Fibroblast of upper back skin (primary cell): ENCODE measurements at places on chromosomes 4 and X.
A peak's percentile ranks its signal among the peaks of the same experiment; 100 is the strongest.

DNA sequence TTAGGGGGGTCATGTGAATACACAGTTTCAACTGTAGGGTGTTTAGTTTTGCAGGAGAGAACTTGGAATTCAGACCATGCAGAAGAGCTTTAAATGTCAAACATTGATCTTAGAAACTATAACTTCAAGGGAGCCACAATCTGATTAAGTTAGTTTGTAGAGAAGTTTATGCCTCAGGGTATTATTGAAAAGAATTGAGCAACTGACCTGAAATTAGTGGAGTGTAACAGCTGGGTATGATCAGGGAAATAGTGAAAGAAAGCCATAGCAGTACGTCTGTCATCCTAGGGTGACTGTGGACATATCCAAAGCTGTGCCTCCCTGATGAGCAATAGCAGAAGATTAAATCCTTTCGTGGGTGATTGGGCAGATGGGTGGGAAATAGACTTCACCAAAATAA, 63.8 kb downstream of the FAM47B start:
- no peak for DNase-seq

DNA sequence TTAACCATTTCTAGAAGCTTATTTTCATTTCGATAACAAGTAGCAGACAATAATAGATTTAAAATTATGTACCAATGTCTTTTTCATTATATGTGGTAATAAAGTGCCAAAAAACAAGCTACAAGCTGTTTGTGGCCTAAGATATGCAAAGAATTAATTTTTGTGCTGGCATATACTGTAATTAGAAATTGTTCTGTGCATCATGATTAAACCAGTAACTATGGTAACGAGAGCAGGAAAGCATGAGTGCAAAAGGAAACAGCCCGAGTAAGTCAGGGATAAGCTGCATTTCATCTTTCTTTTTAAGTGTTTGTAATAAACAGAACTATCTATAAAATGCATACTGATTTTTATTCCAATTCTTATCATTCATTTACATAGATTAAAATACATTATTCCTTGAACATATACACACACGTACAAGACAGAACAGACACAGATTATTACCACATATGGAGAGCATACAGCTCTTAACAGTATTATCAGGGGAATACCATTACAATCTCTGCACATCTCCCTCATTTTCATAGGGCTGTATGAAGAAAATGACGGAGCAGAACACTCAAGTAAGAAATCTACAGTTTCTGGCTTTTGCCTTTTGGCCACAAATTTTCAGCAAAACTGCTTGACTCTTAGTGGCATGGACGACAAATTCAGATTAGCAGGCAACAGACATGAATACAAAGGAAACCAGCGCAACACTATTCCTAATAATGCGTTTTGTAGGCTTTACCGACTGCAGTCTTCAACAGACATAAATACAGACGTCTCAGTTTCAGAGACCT, 121.3 kb upstream of the WDR17 start:
- no peak for DNase-seq

- DNase-seq, result no peak
Observed at GRCh38 chr4:55617587-55618197, 18.4 kb downstream of the NMU start.

- DNase-seq, result peak; percentile 53
Observed at GRCh38 chr4:32789026-32789608, 2068.9 kb downstream of the PCDH7 start.

GRCh38 chrX:13936521-13937225, 93.0 kb downstream of the GEMIN8 start:
- DNase-seq, result no peak

DNA sequence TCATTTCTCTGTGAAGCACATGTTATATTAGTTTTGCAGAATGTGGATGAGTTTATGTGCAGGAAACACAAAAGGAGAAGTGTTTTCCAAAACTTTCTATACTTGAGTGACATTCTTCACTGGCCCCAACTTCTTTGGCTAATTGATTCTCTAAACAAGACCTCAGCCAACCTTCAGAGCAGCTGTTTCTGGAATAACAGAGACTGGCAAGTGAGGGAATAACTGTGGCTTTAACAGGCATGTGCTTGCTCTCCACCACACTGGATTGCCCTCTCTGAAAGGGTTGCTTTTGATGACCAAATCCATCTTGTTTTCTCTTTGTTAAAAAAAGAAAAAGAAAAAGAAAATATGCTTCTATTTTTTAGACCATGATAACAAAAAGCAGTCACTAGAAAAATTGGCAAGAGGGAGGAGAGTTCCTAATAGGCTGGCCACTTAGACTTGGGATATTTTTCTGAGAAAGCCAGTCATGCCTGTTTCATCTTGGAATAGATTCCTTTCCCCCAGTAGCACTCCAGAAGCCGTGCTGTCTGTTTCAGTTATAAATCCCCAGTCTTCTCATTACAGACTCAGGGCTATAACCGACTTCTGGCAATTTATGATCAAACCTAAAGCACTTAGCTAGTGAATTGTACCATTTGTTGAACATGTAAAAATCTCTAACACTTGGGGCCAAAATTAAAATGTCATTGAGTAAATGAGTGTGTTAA, 295.0 kb upstream of the NR3C2 start:
- no peak for DNase-seq

- DNase-seq, result no peak
Observed at GRCh38 chr4:4641254-4641653, 99.4 kb upstream of the STX18 start.

DNA sequence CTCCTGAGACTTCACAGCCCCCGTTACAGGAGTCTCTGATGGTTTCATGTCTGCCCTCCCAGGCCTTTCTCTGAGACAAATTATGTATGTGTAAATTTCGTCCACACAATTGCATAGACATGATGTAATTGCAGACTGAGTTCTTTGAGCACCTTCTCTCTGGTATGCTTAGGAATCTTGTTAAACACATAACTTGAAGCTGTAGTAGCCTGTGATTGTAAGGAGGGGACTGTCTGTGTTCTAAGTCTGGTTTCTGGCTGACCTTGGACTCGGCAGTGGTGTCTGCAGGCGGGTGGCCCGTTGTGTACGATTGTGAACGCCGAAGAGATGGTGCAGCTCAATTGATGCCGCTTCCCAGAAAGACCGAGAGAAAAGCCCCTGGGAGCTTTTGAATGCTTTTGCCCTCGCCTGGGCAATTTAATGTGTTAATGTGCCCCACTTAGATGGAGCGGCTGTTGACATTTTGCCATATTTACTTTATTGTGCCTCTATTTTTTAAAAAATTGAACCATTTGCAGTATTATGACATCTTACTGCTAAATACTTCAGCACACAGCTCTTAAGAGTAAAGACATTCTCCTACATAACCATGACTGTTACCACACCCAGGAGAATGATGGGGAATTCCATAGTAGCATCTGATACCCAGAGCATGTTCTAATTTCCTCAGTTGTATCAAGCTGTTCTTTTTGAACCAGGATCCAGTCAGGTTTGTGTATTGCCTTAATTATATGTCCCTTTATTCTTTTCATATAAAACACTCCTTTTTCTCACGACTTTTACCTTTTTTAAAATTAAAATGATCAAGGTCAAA, 58.4 kb upstream of the TADA2B start:
- DNase-seq, result no peak

DNA sequence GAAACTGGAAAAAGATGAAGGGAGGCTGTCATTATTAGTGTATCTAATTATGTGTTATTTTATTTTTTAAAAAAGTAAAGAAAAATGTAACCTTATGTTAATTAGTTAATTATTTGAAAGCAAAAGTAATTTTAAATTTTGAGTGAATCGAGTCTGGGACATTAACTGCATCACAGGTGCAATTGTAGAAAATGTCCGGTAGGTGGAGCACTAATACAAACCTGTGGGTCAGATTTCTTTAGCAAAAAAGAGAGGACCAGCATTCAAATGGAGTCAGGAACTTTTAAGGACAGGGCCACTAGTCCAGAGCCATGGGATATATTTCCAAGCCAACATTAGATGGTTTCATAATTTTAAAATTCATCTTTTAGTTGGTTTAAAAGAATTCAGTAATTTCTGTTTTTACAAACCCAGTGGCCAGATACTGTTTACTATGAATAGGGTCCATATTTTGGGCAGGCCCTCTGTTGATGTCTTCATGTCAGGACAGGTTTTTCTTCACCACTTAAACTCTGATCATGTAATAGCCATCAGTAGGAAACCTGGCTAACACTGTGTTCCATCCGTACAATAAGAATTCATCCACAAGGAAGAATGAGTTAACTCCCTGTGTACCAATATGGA, 27.2 kb downstream of the BST1 start:
- DNase-seq, result peak; percentile 49

DNA sequence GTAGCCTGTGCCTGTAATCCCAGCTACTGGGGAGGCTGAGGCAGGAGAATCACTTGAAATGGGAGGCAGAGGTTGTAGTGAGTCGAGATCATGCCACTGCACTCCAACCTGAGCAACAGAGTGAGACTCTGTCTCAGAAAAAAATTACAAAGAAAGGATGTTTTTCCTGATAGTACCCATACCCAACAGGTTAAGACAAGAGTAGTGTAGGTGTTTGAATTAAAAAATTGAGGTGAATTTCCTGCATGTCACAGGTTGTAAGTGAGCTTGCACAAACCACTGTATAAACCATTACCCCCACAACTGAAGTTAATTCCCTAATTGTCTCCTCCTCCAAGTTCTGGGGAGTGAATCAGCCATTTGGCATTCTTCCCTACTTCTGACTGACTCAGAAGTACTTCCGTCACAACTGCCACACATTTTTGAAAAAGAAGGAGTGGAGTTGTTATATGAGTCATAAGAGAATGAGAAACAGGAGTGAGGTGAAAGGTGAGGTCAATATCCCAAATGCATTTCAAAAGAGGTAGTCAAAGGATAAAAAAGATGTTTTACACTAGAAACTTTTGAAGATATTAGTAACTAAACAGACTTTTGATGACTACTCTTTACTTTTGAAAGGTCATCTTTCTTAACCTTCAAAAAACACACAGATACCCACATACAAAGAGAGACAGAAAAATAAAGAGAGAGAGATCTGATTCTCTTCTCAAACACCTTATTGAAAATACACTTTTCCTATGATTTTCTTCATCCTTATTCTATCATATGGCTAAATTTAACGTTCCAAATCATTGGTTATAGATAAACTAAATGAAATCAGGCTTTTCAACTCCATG, 134.5 kb downstream of the BTC start:
- DNase-seq, result peak; percentile 98

DNA sequence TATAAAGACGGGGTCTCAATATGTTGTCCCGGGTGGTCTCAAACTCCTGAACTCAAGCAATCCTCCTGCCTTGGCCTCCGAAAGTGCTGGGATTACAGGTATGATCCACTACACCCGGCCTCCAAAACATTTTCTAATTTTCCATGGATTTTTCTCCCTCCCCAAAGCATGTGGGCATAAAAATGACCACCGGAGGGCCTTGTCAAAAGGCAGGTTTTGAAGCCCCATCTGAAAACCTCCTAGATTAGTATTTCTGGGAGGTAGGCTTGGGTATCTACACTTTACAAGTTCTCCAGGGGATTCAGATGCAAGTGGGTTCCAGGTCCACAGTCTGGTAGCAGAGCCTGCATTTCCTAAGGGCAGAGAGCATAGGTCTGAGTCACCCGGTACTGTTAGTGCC, 1.4 kb upstream of the GPR173 start:
- no peak for DNase-seq

DNA sequence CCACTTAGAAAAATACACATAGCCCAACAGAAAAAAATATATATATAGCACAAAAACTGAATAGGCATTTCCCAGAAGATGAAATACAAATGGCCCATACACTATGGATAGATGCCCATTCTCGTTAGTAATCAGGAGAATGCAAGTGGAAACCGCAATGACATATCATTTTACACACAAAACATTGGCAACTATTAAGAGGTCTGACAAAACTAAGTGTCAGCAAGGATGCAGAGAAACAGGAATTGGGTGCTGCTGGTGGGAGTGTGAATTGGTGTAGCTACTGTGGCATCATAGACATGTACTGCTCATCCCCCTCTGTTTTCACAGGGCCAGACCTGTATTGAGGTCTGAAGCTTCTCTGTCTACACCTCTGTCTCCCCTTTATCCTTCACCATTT, 320.0 kb downstream of the IDS start:
- DNase-seq, result no peak
